ENCODE measurements at places on chromosomes 3 and 15. TPM values are rescaled to one million over a fixed set of nuclear protein-coding genes. Genes with fewer than 3 reads are reported as not detected.

Gene RHCG
- 0.15 TPM for total RNA-seq

DNA sequence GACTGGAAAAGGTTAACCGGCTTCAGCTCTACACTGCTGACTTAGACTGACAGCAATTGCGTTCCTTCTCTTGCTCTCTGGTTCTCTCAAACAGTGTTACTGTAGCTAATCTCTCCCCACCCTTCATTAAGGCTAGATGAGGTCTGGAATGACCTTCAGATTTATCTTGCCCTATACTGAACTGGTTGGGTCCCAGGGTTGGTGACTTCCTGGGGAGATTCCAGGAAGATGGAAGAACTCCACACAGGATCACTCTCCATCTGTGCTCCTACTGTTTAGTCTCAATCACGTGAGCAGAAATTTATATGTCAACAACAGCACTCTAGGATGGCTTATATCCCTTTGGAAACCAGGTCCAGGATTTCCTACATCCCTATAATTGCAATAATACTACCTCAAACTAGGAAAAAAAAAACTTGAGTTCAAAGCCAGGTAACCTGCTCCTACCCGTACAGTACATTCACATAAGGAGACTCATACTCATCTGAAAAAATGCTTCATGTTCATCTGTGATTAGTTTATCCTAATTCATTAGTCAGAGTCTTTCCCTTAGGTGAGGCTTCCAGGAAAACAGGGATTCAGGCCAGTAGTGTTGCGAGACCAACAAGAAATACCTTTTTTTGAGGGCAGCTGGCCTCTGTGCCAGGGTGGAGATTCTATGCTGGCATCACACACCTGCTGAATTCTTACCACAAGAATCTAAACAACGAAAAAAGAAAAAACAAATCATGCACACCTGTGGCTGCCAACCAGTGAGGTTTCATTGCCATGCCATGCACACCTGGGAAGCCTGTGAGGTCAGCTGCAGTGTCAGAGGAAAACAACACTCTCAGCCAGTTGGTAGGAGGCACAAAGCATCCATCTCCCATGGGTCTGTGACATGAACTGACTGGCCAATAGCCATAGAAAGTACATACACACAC lies 297.3 kb downstream of the MECOM start:
- no peak for DNase-seq

GRCh38 chr3:134464689-134465365 lies 21.0 kb downstream of the ANAPC13 start:
- no peak for DNase-seq

GRCh38 chr15:95857124-95857757 lies 473.3 kb upstream of the NR2F2 start:
- no peak for DNase-seq

GRCh38 chr3:99865321-99865720 lies 47.7 kb downstream of the CMSS1 start:
- no peak for DNase-seq

DNA sequence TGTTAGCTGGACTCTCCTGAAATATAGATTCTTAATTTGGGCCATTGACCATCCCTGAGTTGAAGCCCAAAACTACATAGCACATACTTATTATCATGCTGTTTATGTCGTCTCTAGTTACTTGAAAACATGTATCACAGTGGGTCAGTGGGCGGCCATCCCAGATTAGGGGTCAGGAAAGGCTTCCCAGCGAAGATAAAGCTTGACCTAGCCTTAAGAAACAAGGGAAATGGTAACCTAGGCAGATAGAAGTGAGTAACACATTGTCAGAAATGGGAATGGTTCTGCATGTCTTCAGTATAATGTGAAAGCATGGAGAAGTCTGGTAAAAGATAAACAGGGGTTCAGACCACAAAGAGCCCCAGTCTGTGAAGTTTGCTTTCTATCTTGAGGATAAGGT lies 124.7 kb downstream of the C3orf70 start:
- no peak for DNase-seq

Gene SIDT1
- total RNA-seq: 0.55 TPM

Gene SLITRK3
- 0.18 TPM for total RNA-seq

- no peak for DNase-seq
These were observed 13.4 kb upstream of the ZNF639 start for GRCh38 chr3:179309225-179310078.

DNA sequence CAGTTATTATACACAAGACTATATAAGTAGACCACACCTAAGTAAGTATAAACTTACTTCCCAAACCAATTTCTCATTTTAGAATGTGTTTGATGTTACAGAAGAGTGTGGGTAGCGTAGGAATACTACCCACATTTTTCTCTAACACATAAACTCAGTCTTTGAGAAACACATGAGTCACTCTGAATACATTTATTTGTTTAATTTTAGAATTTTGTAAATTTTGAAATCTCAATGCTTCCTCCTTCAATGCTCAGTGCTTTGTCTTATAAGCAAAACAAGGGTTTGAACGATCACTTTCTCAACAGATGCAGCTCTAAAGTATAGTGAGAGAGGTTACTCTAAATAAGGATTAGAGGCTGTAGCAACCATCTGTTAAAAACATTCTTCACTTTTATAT lies 700.8 kb downstream of the SI start:
- DNase-seq: no peak

Gene GP9
- 0.20 TPM for total RNA-seq

DNA sequence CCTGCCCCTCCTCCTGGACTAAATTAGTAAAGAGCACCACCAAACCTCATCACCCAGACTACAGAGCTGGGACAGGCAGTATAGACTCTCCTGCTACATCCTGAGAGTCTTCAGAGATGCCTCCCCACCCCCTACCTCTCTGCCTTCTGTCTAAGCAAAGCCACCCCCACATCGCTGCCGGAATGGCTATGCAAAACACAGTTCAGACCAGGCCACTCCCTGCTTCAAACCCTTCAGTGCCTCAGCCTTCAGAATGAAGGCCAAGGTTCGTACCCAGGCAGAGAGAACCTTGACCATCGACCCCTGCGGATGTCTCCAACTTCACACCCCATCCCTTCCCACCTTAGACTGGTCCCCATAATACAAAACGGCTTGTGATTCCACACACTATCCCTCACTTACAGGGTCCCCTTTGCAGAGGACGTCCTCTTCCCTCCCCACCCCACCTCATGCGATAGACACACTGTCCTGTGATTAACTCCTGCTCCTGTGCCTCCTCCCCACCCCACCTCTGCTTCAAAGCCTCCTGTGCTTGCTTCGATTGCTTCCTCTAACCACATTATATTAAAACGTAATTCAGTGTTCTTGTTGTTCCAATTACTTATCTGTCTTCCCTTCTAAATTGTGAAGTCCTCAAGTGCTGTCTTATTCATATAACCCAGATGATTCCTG lies 175.3 kb downstream of the UACA start:
- DNase-seq: peak; percentile 7

Gene KNG1
- total RNA-seq: 1,019 TPM

Gene PP2D1
- not detected for total RNA-seq

- no peak for DNase-seq
These were observed 66.2 kb downstream of the THRB start for GRCh38 chr3:24428481-24428880.

DNA sequence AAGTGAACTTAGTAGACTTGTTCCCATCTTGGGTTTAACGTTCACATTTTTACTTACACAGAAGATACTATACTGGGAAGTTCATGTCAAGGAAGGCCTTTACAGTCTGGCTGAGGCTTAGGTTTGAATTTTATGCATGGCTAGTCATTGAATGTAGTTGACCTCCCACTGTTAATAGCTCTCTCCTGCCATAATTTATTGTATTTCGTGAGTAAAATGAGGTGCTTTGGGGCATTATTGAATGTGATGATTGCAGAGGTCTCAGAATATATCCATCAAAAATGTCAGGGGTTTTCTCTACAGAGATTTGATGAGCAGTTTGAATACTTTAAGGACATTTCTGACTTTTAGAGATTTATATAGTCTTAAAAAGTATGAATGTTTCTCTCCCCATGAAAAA lies 356.6 kb upstream of the GRM7 start:
- no peak for DNase-seq

DNA sequence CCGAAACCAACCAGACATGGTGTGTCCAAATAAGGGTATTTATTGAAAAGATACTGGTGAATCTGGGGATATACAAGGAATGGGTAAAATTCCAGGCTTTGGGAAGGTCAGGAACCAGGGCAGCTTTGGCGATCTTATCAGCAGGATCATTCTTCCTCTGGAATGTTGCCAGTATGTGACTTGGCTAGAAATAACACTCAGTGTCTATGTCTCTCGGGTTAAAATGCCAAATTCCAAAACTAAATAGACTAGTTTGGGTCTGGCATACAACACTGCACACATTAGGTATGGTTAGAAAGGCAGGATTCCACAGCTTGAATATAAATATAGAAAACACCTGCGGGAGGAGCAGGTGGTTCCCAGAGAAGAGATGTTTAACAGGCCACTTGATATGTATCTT lies 220.2 kb upstream of the CD96 start:
- DNase-seq: peak; percentile 46

- DNase-seq: no peak
These were observed 66.9 kb downstream of the RNF13 start for GRCh38 chr3:149879872-149880271.

DNA sequence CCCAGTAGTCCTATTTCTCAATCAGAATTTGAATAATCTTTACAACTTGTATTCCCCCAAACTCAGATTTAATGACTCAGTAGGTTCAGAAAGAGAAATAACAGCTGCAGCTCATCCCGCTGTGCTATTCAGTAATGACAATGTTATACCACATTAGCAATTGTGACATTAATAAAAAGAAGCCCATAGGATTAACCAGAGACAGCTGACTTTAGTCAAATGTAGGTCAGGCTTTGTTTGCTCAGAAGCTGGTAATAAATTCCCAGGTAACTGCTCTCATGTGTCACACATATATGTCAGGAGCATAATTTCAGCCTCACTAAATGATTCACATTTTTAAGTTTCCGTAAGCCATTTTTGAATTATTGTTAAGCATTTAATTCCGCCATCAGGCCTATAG lies 222.0 kb upstream of the UBE2E2 start:
- DNase-seq: no peak

DNA sequence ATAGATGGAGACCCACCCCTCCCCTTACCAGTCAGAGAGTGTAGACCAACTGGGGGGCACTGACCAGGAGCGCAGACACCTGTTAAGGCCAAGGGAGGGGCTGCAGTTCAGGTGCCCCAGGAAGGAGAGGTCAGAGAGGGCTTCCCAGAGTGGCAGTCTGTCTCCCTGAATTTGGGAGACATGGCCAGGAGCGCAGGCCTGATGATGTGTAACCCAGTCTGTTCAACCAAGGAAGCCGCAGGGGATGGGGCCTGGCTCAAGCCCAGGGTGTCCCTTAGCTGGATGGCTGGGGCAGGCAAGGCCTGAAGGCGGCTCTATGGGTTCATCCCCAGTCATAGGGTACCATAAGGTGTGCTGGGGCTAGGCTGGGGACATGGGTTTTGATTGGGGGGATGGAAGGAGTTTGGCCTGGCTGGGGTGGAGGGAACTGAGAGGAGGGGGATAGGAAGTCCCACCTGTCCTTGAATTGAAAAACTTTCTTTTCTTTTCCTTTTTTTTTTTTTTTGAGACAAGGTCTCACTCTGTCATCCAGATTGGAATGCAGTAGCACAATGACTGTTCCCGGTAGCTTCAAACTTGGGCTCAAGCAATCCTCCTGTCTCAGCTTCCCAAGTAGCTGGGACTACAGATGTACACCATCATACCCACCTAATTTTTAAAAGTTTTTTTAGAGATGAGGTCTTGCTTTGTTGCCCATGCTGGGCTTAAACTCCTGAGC lies 75.7 kb downstream of the SMAD6 start:
- no peak for DNase-seq
